ENCODE measurements at places on chromosomes 11 and 22.

DNA sequence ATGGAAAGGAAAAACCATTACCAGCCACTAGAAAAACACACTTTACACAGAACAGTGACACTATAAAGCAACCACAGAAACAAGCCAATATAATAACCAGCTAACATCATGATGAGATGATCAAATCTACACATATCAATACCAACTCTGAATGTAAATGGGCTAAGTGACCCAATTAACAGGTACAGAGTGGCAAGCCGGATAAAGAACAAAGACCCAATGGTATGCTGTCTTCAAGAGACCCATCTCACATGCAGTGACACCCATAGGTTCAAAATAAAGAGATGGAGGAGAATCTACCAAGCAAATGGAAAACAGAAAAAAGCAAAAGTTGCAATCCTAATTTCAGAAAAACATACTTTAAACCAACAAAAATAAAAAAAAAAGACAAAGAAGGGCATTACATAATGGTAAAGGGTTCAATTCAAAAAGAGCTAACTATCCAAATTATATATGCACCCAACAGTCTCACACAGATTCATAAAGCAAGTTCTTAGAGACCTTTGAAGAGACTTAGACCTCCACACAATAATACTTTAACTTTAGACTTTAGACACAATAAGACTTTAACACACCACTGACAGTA is 160.3 kb upstream of the TMEM45B start:
- no peak for DNase-seq

DNA sequence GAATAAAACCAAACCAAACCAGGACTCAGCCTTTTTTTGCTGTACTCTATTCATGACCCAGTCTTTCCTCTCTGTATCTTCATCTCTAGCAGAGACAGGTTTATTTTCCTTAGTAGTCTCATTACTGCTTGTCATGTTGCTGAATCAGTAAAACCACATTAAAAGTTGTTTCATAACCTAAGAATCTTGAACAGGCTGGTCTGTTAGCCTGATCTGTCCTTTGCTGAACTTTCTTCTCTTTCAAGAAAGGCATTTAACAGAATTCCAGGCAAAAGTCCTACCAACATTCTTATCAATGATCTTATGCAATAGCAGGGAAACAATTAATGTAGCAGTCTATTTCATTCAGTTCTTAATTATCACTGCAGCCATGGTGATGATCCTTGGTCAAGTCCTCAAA is 197.7 kb downstream of the CASP12 start:
- DNase-seq: no peak

DNA sequence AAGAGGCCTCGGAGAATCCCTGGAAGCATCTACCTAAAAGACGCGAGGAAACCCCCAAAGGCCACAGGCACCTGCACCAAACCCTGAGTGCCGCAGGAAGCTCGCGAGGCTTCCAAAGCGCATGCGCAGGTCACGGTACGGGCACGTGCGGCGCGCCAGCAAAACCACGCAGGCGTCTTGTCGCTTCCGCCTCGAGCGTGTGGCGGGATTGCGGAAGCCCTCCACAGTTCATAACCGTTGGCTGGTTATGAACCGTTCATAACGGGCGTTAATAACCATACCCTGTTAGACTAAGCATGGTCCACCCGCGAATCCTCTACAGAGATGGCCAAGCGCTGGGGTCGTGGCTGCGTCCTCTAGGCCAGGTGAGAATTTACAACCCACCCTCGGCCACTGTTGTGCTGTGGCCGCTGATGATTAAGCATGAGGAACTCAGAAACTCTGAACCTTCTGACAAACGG is 46.4 kb downstream of the MORC2 start:
- peak; percentile 71 for DNase-seq

GRCh38 chr11:726278-727220 is 20.5 kb downstream of the EPS8L2 start:
- peak; percentile 39 for DNase-seq

DNA sequence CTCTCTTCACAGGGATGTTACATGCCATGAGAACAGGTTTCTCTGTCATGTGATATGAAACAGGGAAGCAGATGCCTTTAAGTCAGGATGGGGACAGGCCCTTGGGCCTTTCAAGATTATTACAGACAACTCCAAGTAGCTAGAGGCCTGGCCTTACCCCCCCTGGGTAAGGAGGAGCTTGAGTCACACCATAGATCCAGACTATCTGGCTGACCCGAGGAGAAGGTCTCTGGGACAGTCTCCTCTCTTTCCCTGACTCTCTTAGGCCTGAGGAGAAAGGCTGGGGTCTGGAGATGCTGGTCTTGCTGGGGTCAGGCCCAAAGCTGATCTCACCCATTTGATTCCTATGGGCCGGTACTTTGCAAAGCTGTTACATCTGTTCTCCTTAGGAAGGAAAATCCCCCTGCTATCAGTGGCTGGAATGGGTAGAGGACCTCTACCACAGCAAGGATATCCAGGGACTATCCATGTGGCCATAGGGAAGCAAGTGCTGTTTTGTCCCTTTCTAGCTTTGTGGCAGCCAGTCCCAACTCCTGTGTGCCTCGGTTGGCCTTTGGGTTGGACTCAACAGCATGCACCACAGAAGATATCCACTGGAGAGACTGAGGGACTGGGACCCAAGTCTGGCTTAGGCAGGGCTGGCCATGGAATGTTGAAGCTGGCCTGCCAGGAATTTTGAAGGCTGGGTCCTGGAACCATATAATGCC is 25.2 kb downstream of the RELT start:
- DNase-seq: no peak

Data from activated gamma-delta T cell treated with anti-CD3 and anti-CD28 coated beads, Interleukin-2, amount 50 U/mL, for 16 hours (primary cell).